CD4-positive, alpha-beta T cell treated with Interleukin-21 for 1 hour (primary cell): ENCODE measurements at places on chromosomes 7 and 10.

DNA sequence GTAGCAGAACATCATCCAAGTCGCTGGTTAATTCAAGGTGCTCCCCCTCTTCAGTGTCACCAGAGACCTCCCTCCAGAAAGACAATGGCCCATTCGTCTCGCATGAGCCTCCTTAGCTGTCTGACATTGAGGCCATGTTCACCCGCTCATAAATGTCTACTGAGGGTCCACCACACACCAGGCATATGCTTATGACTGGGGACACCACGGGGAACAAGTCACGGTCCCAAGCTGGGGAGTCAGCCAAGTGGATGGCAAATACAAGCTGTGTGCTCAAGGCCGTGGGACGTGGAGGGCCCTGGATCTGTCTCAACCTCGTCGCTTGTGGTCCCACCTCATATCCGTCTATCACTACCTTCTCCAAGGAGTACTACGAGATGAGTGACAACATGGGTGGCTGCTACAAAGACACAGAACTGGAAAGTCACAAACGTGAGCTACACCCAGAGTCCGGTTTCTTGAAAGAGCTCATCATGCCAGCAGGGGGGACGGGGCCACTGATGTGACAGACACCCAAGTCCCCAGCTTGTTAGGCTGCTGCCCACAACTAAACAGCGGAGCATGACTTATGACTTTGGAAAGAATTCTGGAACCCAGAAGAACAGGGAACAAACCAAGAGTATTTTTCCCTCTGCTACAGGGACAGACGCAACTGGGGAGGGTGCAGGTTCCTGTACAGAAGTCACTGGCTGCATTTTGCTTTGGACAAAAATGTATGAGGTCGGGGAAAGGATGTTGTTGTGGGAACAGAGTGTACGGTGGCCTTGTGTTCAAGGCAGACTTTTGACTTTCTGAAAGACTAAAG is 189.6 kb downstream of the COBL start:
- DNase-seq, result no peak

DNA sequence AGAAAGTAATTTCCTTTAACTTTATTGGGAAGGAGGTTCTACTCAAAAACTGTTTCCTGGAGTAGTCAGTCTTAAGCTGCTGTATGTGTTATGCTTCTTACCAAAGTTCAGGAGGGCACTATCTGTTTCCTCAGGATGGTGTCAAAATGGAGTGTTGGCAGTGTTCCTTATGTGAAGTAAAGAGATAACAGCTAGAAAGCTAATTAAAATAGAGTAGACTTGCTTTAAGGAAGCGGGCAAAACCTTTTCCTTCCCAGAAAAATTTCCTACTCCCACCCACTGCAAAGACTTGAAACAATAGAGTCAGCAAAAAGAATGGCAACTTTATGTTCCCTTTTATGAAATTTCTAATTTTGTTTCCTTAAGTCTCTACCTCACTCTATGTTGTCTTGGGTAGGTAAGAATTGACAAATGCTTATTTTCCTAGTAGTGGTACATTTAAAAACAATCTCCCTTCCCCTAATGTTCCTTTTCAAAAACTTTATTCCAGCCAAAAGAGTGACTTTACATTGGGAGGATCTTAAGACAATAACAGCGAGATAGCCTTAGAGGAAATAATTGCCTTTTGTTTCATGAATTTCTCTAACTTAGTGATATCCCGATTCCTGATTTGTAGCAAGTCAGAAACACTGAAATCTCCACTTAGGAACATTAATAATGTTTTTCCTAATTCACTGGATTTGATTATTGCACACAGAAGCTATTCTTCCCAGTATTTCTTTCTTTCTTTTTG is 26.5 kb upstream of the ENTPD1 start:
- no peak for DNase-seq

GRCh38 chr7:140533394-140533872 is 54.1 kb upstream of the MKRN1 start:
- DNase-seq, result no peak

DNA sequence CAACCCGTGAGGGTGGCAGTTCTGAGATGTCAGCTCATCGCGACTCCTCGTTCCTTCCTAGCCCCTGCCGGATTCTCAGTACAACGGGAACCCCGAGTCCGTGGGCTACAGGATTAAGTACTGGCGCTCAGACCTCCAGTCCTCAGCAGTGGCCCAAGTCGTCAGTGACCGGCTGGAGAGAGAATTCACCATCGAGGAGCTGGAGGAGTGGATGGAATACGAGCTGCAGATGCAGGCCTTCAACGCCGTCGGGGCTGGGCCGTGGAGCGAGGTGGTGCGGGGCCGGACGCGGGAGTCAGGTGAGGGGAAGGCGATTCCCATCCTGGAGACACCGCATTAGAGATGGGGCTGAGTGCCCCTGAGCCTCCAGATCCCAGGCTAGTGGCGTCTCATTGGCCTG is 568.1 kb upstream of the FOXK1 start:
- no peak for DNase-seq

DNA sequence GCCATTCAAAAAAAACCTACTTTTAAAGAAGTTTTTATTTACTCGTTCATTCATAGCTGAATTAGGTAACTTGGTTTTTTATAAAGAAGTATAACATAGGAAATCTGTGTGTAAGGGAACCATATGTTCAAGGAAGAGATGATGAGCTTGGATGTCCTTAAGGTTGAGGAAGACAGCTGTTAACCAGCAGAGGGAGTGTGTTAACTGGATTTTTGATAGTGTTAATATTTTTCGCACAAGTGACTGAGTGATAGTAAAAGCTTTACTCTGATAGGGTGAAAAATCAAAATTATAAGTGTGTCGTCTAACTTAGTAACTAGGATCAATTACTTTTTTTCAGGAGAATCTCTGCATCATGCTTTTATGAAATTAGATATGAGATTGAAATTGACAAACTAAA is 134.7 kb downstream of the ARL5B start:
- DNase-seq, result no peak

DNA sequence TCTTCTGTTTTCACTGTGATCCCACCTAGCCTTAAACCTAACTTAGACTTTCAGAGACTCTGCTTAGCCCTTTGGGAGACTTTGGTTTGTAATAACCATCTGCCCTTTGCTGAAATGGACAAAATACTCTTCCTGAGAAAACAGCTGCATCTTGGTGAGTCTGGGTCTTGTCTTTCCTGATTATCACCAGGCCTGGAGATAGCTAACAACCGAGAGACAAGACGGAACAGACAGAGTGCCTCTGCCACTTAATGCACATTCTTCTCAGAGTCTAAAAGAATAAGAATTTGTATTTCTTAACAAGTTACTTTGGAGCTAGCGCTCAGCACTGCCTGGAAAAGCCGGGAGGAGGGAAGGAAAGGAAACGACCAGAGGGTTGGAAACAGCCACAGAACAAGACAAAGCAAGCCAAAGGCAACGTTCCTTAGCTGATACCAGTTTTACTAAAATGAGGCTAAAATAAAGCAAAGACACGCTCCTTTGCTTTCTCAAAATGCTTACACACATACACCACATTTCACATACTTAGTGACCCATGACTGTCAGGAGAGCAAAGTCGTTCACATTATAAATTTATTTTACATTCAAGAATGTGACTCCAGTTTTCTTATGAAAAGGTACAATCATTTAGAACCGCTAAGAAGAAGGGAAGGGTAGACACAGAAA is 70.3 kb upstream of the DGKI start:
- DNase-seq, result no peak

GRCh38 chr7:48416327-48416908 is 245.2 kb downstream of the ABCA13 start:
- no peak for DNase-seq

GRCh38 chr10:122911889-122912484 is 1.6 kb downstream of the FAM24A start:
- peak; percentile 37 for DNase-seq

DNA sequence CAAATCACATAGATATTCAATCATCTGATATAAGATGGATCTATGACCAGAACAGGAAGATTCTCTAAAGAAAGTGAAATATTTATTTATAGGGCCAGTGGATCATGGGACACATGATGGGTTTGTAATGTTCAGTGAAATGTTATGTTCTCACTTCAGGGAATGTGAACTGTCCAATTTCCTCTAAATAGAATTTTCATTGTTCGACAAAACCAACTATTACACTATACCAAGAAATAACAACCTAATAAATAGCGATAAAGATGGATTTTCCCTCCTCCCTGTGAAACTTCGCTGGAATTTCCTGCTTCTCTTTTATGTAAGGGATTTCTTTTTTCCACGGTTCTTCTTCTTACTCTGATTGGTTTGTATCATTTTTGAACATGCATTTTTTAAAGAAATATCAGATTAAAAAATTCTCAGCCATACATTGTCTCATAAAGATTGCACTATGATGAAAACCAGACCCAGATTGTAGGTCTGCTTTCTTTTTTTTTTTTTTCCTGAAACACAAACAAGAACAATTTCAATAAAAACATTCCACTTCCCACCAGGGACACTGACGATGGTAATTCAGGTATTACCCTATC is 139.8 kb upstream of the ZEB1 start:
- no peak for DNase-seq

DNA sequence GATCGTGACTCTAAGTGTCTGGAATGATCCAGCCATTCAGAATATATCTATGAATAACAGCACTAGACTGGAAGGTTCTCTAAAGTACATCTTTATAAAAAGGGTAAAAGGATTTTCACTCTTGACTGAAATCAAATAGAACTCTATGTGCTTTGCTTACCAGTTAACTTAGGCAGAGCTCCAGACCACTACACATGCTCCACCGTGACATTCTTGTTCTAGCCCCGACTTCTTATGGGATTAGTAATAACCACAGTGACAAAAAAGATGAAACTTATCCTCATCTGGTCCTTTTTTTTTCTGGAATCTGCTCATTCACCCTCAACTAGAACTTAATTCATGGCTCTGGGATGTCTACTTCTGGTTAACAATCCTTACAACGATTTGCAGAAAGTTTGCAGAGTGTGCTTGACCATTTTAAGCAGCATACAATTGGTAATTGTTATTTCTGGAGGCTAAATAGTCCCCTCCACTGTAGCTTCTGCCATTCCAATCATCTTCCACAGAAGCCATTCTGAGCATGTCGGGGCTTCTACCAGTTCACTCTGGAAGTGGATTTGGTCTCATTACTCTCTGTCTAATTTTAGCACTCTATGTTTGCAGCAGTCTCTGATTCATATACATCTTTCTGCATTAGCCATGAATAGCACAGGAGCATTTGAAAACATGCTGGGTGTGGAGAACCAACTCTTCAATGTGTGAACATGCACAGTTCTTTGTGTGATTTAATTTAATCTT is 163.7 kb upstream of the CDC14C start:
- no peak for DNase-seq

DNA sequence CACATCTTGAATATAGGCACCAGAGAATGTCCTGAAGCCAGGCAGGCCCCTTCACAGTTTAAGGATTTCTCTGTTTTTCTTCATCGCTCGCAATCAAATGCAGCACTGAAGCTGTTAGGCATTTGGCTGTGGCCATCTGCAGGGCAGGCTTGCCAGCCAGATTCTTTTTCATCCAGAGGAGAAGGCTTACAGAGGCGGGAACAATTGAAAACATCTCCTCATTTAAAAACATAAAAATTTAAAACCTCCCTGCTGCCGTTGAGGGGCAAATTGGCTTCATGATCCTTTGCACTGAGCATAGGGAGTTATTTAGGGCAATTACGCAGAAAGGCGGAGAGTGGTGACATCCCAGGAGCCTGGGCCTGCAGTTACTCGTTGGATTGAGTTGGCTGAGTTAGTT is 500.0 kb downstream of the TYW1 start:
- no peak for DNase-seq

DNA sequence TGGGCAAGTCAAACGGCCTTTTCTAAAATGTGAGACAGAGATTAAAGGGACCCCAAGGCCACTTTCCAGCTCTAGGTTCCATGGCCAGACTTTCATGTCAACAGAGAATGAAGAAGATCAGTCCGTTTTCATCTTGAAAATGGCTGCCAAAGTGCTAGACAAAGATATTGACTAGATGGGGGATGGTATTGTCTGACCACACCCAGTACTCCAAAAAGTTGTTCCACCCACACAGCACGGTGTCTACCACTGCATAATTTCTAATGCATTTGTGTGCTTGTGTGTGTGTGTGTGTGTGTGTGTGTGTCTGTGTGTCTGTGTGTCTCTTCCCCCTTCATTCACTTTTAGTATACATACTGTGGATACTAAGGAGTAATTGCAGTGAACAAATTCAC is 1.3 kb downstream of the COL1A2 start:
- no peak for DNase-seq

DNA sequence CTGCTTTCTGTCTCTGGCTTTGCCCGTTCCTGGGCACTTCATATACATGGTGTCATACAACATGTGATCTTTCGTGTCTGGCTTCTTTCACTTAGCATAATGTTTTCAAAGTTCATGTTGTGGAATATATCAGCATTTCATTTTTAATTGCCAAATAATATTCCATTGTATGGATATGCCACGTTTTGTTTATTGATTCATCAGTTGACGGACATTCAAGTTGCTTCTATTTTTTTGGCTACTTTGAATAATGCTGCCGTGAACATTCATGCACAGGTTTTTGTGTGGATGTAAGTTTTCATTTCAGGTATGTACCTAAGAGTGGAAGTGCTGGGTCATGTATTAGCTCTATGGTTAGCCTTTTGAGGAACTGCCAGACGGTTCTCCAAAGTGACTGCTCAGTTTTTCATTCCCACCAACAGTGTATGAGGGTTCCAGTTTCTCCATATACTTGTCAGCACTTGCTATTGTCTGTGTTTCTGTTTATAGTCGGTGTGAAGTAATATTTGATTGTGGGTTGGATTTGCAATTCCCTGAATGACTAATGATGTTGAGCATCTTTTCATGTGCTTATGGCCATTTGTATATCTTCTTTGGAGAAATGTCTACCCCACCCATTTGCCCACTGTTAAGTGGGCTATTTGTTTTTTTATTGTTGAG is 401.4 kb upstream of the GALNT17 start:
- no peak for DNase-seq

DNA sequence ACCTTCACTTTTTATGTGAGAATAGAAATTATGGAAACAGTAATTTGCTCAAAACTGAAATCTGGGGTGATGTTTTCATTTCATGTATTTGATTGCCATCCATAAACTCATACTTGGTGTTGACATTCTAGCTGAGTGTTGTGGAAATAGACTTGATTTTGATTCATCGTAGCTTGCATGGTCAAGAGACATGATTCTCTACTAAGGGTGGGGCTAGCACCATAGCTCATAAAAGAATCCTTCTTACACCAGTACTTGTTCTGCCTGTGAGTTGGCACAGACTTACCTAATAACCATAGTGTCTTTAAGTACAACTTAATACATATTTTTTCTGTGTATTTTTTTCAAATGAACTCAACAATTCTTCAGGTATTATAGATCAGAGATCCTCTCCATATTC is 36.6 kb downstream of the RAB18 start:
- no peak for DNase-seq

- no peak for DNase-seq
Observed at GRCh38 chr7:24555184-24555583, 18.1 kb upstream of the PALS2 start.

- DNase-seq, result no peak
Observed at GRCh38 chr7:31475368-31475767, 38.5 kb upstream of the ITPRID1 start.

DNA sequence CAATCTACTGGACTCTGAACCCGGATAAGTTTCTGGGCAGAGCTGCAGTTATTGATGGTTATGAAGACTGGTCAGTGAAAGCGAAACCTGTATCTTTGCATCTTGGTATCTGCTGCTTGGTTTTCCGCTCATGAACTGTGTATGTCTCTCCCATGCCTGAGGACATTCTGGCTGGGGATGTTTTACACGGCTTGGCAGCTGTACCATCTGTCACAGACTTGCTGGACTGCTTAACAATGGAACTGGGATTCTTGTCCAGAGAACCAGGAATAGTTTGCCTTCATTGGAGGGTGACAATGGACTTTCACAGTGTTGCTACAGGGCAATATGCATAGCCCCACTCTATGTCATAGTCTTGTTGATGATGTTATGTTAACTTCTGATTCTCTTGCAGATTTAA is 119.9 kb upstream of the TMEM106B start:
- DNase-seq, result no peak
